ENCODE measurements at places on chromosomes 12 and 14.

DNA sequence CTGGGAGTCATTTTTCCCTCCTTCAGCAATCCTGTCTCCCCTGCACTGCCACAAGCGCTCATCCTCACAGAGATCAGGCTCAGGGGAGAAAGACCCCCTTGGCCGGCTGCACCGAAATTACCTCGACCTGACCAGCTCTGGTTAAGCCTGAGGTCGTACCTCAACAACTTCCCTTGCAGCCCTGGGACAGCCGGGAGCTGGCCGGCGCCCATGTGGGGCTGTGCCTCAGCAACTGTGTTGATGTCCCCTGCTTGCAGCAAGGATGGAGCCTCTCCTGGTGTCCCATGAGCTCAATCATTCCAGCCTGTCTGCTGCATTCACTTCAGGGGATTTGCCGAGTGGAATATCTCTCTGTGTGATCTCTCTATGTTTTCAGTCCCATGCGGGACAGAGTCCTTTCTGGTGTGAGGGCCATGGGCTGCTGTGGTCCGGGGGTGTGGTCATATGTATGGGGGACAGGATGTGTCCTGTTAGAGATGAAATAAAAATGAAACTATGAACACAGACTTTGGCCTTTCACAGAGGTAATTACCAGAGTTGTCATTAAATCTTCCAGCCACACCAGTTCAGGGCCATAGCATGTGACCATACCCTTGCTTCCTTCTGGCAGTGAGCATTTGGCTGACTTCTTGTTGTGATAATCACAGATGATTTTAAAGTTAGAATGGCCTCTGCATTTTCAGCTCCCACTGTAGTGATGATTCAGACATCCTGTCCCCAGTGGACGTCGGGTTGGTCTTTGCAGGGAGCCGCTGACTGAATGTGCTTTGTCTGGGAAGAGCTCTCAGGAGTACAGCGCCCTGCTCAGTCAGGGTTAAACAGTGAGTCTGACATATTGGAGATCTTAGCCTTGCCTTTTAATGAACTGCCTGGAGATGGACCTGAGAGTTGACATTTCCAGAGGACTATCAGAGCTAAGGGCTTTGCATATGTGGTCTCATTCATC is 405.9 kb downstream of the AACS start:
- DNase-seq: no peak

DNA sequence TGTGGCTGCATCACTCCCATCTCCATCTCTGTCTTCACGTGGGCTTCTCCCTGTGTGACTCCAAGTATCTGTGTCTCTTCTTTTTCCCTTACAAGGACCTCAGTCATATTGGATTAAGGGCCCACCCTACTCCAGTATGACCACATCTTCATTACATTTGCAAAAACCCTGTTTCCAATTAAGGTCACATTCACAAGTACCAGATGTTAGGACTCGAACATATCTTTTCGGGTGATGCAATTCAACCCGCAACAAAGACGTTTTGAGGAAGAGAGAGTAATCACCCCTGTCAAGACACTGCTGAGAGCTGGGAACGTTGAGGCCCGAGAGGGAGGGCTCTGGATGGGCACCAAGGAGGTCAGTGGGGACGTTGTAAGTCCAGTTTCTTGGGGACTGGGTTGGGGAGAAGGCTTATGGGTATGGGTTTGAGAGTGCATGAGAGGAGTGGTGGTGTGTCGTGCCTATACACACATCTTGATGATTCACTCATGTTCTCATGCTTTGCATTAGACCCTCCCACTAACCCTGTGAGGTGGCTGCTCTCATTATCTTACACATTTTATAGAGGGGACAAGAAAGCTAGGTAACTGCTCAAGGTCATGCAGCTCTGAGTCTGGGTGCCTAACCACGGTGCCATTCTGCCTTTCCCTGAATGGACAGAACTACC is 12.1 kb upstream of the IFI27 start:
- DNase-seq: no peak

- DNase-seq: no peak
These were observed 94.2 kb downstream of the SINHCAF start for GRCh38 chr12:31231611-31232360.

GRCh38 chr12:76138656-76139055 is 54.2 kb upstream of the NAP1L1 start:
- no peak for DNase-seq
